ENCODE measurements at places on chromosomes 5 and 9. TPM values are rescaled to one million over a fixed set of nuclear protein-coding genes. Genes with fewer than 3 reads are reported as not detected.
A peak's percentile ranks its signal among the peaks of the same experiment; 100 is the strongest.

DNA sequence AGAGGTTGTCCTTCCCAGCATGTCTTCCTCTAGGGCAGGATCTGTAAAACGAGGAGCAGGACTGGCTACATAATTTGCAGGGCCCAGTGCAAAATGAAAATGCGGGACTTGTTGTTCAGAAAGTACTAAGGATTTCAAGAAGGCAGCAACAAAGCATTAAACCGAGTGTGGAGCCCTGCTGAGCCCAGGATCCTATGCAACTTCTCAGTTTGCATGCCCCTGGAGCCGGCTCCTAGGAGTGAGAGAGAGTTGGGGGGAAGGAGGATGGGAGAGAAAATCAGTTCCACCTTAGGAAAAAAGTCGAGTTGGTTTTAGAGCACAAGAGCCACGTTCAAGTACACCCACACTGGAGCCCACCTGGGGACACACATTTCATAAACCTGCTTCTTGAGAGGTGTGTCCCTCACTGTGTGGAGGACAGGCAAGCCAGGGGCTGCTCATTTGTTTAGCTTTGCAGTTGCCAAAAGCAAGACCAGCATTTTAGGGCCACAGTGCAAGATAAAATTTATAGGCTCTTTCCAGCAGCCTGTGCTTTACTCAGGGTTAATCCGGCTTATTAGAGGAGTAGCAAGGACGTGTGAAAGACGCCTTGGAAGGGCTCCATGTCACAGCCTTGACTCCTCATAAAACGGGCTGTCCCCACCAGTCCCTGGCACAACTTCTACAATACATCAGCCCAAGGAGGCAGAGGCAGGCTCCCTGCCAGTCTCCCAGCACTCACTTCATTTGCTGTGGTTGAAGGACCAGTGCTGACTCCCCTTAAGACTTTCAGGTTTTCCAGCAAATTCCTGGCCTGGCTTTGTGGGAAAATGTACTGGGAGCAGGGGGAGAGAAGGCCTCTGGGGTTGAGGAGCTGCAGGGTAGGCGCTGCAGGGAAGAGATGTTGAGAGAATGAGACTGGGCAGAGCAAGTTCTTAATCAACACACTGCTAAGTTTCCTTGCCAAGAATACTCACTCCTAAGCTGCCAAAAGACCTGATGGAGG lies 159.7 kb upstream of the SEMA6A start:
- peak; percentile 18 for DNase-seq

The PCDHGB5 gene
- polyA plus RNA-seq: 4.5 TPM

DNA sequence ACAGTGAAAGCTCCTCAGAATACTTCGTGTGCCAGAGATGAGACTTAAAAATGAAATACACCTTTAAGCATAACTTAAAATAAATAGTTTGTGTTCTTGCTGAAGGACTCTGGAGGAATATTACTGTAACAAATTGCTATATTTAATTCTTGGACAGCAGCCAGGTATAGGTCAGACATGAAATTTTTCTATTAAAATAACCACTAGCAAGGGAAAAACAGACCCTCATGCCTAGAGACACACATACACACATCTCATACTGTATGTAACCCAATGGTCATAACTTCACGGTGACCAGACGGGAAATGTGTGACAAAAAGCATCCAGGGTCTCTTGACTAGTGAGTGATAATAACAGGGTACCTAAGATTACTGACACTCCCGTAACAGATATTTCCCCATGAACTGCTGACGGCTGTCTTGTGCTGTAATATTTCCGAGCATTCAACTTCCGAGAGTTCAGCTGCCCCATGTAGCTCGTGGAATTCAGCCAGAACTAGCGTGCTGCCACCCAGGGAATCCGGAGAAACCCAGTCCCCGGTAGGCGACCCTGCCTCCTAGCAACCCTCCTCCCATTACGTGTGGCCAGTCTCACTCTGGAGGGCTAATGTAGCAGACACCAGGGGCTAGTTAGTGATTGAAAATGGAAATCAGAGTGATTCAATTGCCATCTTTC lies 2295.1 kb upstream of the WWC1 start:
- no peak for DNase-seq

- DNase-seq: no peak
Observed at GRCh38 chr9:942805-943580, 33.5 kb upstream of the DMRT3 start.

GRCh38 chr5:55172937-55173686 lies at the start of gene CDC20B:
TSS of gene CDC20B (minus strand) at chr5:55173177. CDS start at chr5:55173000, 177 bp downstream.
- peak; percentile 85 for DNase-seq

The TLX3 gene
- 0.21 TPM for polyA plus RNA-seq

GRCh38 chr9:33939924-33940874 lies 108.5 kb downstream of the UBAP2 start:
- DNase-seq: peak; percentile 36

GRCh38 chr5:420632-421286 lies 22.2 kb upstream of the EXOC3 start:
- peak; percentile 58 for DNase-seq

DNA sequence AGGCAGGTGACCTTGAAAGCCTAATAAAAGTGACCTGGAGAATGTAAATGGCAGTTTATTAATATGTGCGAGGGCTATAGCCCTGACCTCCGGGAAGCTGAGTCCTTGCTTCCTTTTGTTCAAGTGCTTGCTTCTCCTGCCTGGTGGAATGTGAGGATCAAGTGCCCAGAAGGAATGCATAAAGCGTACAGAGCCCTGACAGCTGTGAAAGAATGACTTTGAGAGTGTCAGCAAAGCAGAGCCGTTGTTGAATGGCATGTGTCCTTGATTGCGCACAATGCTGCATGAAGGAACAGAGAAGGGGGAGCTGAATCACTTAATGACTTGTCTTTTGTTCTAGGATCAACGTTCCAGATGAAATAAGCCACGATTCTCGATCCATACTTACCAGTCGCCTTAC lies 133.0 kb downstream of the SLF1 start:
- no peak for DNase-seq

- DNase-seq: no peak
Observed at GRCh38 chr9:89109666-89110065, 69.0 kb downstream of the SHC3 start.

- DNase-seq: no peak
Observed at GRCh38 chr5:3933536-3933935, 337.9 kb downstream of the IRX1 start.

The GLDC gene
- 12.2 TPM for polyA plus RNA-seq

The LCN15 gene
- polyA plus RNA-seq: 0.41 TPM

The PCDHB14 gene
- polyA plus RNA-seq: 2.7 TPM

The THOC3 gene
- polyA plus RNA-seq: 90.5 TPM

The PLK2 gene
- 87.8 TPM for polyA plus RNA-seq

GRCh38 chr9:108272349-108272899 lies 583.4 kb downstream of the ACTL7B start:
- peak; percentile 64 for DNase-seq

DNA sequence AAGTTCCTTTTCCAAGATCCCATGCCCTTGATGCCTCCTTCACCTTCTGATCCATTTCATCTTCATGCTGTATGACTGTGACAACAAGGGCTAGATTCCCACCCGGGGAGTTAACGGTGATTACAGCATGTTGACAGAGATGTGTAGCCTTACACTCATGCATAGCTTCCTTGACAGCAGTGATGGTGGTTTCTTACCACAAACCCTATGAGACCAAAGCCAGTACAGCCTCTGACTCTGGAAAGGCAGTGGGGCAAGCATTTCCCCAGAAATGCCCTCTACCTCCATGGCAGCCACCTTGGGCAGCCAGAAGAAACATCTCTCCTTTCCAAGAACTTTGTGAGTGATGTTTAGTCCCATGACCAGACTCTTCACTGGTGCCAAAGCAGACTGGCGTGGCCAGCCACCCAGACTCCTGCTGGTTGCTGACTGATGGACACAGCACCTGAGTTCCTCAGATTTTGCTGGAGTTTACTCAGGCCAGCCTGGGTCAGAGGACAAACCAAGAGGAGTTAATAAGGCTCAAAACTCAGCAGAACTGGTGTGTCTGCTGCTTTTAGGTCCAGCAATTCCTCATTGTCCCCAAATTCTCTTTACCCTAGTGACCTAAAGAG lies 199.7 kb upstream of the SLC27A6 start:
- no peak for DNase-seq

The PCDHB6 gene
- polyA plus RNA-seq: 6.2 TPM

DNA sequence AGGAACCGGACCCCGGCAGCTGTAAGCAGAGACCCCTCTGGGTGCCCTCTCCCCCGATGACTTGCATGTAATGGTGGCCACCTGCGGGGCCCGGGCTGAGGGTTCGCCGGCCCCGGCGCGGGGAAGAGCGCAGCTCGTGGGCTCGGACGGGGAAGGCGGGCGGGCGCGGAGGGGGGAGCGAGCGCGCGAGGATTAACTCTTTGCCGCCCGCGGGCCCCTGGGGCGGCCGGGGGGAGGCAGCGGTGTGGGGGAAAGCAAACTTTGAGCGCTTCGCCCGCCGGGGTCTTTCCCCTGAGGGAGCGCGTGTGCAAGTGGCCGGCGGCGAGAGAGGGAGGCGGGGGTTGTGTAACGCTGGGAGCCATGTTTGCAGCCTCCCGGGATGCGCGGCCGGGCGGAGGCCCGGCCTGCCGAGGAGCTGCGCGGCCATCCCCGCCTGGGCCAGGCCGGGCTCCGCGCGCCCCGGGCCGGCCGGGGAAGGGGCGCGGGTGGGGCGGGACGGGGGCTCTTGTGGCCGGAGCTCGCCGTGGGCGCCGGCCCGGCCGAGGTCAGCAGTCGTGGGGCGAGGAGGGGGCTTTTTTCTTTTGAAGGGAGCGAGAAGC lies 547 bp downstream of the ANP32B start:
- peak; percentile 71 for DNase-seq

The SLC28A3 gene
- polyA plus RNA-seq: 1.7 TPM

- no peak for DNase-seq
Observed at GRCh38 chr5:38541174-38541725, 15.2 kb downstream of the LIFR start.

DNA sequence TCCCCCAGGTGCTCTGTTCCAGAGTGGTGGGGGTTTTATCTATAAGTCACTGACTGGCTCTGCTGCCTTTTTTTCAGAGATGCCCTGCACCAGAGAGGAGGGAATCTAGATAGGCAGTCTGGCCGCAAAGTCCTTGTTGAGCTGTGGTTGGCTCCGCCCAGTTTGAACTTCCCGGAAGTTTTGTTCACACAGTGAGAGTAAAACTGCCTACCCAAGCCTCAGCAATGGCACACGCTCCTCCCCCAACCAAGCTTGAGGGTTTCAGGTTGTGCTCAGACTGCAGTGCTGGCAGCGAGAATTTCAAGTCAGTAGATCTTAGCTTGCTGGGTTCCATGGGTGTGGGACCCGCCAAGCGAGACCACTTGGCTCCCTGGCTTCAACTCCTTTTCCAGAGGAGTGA lies 1428.6 kb downstream of the MAT2B start:
- no peak for DNase-seq

DNA sequence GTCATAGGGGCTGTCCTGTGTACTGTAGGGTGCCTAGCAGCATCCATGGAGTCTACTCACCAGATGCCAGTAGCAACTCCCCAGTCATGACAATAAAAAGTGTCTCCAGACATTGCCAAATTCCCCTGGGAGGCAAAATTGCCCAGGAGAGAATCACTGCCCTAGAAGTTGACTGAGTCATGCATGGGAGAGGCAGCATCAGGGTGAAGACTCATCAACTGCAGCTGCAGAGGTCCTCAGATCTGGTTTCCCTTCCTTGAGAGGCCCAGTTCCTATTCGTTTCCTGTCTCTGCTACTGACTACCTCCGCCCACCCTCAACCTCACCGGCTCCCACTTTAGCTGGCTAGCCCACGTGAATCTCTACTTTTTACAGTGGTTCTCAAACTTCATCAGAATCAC lies 88.6 kb upstream of the AGXT2 start:
- no peak for DNase-seq

DNA sequence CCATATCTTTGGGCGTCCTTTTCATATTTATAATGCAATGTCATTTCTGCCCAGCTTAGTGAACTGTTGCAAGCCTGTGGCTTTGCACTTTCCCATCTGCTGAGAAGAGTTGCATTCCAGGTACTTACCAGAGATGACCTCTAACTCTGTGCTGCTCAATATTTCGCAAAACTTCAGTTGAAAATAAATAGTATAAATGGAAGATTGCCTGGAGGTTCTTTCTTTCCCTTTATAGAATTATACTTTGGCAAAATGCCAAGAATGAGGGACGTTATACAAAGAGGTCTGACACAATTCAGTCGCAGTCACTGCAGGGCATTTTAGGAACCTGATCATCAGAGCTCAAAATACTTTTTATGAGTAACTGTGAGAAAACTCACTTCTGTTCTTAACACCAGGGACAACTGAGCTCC lies 18.9 kb upstream of the VLDLR start:
- DNase-seq: no peak

The CD14 gene
- polyA plus RNA-seq: 40.5 TPM

DNA sequence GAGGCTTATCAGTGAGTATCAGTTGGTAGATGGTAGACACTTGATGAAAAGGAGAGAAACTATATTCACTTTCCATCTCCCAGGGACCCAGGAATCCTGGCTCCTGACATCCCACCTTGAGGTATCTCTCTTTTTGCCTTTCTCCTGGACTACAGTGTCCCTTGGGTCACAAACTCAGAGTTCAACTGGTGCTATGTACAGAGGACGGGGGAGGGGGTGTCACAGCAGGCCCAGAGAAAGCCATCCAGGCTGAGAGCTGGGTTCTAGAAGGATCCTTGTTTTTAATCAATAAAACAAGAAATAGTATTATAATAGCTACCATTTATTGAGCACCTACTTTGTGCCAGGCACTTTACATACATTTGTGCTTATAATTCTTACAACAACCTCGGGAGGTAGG lies 10.3 kb downstream of the MYORG start:
- DNase-seq: no peak

Data from testis (tissue), 5 donors.